ENCODE measurements at places on chromosomes 3 and 15.

GRCh38 chr3:173599673-173600072 is 202.1 kb downstream of the NLGN1 start:
- DNase-seq: no peak

- DNase-seq: no peak
Measured at GRCh38 chr3:66115858-66116654, 77.3 kb upstream of the MAGI1 start.

GRCh38 chr3:57007521-57008460 is 52.7 kb upstream of the SPATA12 start:
- DNase-seq: peak; percentile 70

- DNase-seq: peak; percentile 12
Measured at GRCh38 chr3:13746385-13746784, 133.5 kb downstream of the WNT7A start.

DNA sequence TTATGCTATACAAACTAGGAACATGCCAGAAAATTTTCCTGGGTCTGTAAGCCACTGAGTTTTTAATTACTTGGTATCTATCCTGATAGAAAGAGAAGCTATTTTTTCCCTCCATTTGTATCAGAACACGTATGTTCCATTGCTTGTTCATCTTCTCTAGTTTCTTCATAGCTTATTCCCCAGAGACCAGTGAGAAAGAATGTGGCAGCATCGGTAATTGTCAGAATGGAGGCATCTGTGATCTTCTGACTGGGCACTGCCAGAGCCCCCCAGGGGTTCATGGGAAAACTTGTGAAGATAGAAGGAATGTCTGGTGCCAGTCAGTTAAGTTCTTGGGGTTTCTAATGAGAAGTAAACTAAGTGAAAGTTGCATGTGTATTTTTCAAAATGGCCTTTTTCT is 720.2 kb upstream of the GOLIM4 start:
- no peak for DNase-seq

DNA sequence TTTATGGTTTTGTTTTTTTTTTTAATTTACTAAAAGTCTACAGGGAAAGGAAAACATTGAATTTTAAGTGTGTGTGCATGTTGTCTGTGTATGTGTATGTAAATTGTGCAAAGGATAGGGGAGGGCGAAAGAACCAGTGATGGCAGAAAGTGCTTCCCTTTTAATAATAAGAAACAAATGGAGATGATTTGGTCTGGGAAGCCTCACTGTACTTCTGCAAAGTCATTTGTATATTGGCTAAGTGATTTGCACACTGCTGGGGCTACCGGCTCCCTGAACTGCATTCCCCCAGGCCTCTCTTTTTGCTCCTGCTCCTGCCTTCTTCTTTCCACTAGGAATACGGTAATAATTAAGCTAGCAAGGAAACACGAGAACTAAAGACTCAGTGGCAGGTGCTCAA is 101.2 kb downstream of the CD47 start:
- no peak for DNase-seq

GRCh38 chr15:27025481-27025966 is 54.5 kb downstream of the GABRG3 start:
- no peak for DNase-seq

DNA sequence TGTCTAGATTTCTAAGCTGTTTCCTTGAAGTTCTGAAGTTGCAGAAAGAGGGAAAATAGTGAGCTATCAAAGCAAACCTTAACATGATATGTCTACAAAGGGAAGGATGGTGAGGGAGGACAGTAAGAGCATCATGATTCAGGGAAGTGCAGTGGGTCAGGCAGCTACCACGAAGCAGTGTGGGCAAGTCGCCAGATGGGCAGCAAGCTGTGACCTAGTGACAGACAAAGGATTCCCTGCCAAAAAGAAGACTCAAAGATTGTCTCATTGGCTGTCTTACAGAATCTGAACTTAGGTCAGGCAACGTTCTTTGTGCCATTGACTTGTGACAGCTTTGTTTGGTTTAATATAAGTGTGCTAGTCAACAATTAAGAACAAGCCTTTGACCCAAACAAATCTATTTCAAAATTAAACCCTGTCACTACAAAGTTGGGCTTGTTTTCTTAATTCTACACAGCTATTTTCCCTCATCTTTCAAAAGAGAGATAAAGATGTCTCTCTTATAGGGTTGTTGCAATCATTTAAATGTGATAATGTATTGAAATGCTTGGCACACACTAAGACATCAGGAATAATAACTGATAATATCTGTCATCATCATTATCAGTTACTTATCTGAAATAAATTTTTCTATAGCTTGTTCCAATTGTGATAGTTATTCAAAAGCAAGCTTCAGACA is 153.3 kb downstream of the ECT2 start:
- DNase-seq: peak; percentile 7

DNA sequence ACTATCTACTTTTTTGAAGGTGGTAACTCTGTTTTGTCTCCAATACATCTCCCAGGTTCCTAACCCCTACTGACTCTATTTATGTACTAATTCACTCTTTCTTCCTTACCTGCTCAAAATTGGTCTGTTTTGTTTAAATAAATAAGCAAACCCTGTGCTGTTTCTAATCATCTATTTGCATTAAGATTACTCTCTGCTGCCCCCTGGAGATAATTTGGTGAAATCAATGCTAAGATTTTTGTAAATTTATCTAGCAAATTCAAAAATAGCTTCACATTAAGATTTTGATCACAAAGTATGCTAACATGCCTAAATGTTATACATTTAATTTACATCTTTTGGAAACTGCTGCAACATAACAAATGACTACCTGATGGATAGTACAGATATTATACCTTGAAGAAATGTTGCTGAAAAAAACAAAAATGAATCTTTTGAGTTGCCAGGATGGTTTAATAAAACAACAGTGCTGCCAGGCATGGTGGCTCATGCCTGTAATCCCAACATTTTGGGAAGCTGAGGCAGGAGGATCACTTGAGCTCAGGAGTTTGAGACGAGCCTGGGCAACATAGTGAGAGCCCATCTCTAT is 4.4 kb upstream of the CD200R1 start:
- DNase-seq: peak; percentile 81

GRCh38 chr15:88704791-88705768 is 66.3 kb downstream of the ISG20 start:
- peak; percentile 7 for DNase-seq

DNA sequence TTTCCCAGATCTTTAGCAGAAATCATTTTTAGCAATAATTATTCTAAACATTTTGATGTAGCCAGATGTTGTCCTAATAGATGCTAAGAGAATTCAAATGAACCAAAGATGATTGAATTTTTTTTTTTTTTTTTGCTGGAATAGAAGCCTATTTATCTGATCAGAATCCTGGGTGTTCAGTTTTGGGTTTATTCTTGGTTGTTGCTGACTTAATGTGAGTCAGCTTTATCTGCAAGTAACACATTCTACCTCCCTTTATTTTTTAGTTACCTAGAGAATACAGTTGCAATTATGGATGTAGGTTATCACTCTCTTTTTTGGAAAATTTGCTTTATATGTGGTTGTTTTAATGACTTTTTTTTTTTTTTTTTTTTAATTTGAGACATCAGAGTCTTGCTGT is 6.4 kb downstream of the CEP97 start:
- peak; percentile 66 for DNase-seq

- no peak for DNase-seq
Measured at GRCh38 chr3:40120806-40121205, 188.7 kb upstream of the EIF1B start.

DNA sequence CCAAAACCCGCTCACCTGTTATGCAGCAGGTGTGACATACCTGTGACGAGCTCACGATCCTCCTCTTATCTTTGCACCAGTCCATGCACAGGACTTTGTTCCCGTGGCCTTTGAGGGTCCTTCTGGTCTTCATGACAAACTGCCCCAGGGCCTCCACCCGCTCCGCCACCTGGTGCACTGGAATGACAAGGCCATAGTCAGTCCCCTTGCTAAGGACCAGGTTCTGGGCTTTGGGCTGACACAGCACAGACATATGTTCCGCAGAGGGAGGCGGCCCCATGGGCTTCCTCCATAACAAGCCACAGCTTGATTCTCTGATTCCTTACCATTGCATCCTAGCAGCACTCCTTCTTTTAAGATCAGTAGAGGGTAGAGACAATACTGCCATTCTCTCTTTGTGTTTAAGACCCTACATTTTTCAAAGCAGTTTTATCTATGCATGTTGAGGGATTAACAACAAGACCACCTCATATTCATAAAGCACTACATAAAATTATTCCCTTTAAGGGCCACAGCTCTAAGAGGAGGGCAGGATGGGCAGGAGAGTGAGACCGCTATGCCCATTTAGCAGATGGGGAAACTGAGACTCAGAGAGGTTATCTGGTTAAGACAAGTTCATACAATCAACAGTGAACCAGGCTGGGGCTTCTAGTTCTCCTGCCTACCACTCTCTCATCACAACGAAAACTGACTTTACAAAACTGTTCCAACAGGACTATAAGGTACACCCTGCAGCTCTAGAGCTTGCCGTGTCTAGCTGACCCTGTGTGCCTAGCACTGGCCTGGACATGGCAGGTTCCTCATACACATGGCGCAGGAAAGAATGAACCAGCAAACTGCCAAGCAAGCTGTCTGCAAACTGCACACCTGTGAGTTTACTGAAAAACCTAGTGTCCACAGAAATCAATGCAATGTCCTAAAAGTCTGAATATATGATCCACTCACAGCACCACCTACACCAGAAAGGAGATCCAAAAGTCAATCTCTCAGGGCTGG is 37.0 kb downstream of the GNB5 start:
- DNase-seq: no peak
